ENCODE measurements at places on chromosomes 6 and 20.
A peak's percentile ranks its signal among the peaks of the same experiment; 100 is the strongest.

- no peak for DNase-seq
Measured at GRCh38 chr6:154842833-154843232, 109.6 kb downstream of the SCAF8 start.

GRCh38 chr6:130432838-130433237 lies 67.0 kb downstream of the TMEM200A start:
- no peak for DNase-seq

GRCh38 chr6:18609715-18610114 lies 222.6 kb downstream of the RNF144B start:
- DNase-seq = no peak

GRCh38 chr20:61832181-61832580 lies 233.5 kb downstream of the TAF4 start:
- DNase-seq = no peak

DNA sequence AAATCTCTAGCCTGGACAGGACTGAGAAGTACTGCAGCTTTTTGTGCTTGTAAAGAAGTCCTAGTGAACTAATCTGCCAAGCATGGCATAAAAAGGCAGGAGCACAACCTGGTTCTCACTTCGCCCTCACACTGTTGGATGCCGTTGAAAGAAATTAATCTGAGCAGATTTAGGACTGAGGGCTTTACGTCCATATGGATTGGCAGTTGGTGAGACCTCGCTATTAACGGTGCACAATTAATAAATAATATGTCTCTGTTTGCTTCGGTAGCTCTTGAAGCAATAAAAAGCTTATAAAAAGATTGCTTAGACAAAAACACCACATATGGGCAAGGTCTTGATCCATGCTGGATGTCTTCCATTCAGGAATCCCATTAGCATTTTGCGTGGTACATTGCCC lies 185.6 kb upstream of the EPHA7 start:
- DNase-seq = no peak

- DNase-seq = no peak
Measured at GRCh38 chr6:135906542-135906941, 55.0 kb downstream of the PDE7B start.

- no peak for DNase-seq
Measured at GRCh38 chr6:4513561-4513960, 262.6 kb upstream of the CDYL start.

- DNase-seq = no peak
Measured at GRCh38 chr20:51661609-51662178, 106.5 kb downstream of the ATP9A start.

DNA sequence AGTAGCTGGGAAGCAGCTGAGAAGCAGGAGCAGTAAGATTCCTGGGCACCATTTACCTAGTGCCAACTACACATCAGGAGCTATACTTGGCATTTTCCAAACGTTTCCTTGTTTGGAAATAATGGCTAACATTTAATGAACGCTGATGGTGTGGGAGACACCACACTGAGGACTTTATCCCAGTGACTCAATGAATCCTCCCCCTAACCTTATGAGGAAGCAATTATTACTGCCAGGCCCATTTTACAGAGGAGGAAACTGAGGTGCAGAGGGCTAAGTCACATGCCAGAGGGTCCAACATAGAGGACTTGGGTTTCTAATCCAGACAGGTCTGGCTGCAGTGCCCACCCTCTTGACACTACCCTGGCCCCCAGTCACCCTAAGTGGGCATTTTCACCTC lies 6.1 kb downstream of the PTGIS start:
- no peak for DNase-seq

DNA sequence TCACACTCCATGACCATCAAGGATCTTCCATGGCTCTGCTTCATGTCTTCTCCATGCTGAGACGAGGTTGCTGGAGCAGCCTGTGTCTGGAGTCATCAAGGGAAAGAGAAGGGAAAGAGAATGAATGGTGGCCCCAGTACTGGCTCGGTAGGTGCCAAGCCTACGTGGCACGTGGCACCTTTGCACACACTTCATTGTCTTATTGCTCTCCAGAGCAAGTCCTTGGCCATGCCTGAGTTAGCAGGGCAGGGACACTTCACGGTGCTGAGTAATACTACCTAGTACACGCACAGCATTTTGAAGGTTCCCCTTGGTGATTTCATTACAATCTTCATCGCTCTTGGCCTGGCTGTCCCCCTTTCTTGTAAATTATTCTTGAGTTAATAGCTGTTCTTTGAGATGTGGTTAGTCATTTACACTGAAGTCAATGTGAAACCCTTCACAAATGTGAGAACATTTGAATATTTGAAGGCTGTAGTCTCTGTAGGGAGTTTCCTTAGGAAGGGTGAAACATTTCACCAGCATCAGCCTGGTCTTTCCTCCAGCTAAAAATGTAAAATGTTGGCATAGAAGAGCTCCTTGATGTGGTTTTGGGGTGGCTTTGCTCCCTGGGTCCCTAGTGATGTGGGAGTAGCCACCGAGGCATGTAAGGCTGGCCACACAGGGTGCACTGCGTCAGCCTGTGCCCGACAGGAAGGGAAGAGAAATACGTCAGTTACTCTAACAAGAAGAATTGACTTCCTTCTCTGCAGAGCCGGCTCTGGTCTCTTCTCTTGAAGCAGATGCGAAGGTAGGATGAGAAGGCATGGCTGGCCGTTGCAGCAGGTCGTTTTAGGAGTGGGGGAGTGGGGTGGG lies at the start of gene SYTL3:
Gene SYTL3 (plus strand): TSS at position 766 of the 855 bp plus-strand sequence. CDS start 13,215 bp downstream, outside the sequence.
- peak; percentile 87 for DNase-seq

GRCh38 chr6:11645016-11645415 lies 107.5 kb downstream of the TMEM170B start:
- no peak for DNase-seq

- DNase-seq = no peak
Measured at GRCh38 chr6:26033085-26033940, 53.9 kb upstream of the HFE start.

DNA sequence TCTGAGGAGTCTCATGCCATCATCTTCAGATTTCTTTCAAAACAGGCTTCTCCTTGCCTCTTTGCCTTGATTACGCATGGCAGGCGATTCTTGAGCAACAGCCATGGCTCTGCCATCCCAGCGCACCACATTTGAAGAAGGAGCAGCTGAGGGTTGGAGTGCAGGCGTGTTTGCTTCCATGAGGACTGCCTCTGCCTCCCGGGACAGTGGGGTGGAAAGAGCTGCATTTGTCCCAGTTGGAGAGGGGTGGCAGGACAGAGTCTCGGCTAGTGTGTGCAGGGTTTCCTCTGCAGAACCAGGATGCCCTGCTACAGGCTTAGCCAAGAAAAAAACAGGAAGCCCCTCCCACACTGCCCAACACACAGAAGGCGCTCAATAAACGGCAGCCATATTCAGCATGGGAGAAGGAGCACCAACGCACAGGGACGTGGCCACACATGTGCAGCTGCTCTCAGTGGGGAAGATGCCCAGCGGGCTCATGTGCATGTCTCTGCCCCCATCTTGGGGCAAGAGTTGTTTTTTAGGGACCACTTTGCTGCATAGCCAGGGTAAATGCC lies 36.6 kb downstream of the IRF4 start:
- no peak for DNase-seq

- no peak for DNase-seq
Measured at GRCh38 chr20:53921443-53921973, 148.9 kb downstream of the BCAS1 start.

DNA sequence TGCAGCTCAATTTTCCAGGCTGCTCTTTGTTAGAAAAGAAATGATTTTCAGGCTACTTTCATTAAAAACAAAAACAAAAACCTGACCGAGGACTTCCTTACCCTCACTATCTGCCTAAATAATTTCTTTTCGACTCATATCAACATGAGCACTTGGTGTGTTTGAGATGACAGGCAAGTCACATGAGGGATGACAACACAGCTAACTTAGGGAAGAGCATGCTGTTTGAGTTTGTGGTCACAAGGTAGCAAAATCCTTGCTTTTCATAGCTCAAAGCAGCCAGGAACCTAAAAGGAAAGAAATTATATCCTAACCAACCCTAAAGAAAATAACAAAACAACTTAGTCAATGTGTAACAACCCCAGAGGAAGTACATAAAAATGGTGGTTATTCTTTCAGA lies 459.5 kb downstream of the KIF16B start:
- DNase-seq = no peak

- DNase-seq = no peak
Measured at GRCh38 chr20:59386809-59387208, 86.4 kb downstream of the EDN3 start.

DNA sequence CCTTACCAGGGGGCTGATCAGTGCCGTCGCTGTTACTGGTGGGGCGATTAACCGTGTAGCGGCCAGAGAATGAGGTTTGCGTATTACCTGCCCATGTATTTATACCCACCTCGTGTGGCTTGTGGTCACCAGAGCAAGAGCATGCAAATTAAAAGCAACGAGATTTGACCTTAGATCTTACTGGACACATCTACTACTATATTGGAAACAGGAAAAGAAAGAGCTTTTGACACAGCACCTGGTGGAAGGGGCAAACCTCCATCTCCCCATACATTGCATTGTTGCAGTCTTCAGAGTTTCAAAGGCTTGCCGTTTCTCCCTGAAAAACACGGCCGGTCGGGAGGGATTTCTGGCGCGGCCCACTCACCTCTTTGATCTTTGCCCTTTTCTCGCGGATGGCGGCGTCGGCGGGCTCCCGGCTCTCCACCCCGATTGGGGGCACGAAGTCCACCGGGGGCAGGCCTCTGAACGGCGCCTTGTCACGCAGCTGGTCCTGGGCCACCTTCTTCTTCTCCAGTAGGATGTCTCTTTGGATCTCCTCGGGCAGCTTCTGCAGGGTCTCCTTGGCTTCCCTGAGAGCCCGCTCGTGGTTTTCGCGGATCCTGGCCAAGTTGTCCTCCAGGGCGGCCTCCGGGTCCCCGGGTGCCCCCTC lies 1.3 kb downstream of the MAN1A1 start:
- DNase-seq = peak; percentile 19
